ENCODE measurements at places on chromosomes 1 and 21. TPM values are rescaled to one million over a fixed set of nuclear protein-coding genes. Genes with fewer than 3 reads are reported as not detected.

- no peaks in the 10 kb centered on the region for H3K36me3 ChIP-seq
- H3K27ac ChIP-seq = no peak overlapping the region
- peaks cover 12% of the 10 kb centered on the region for H3K27me3 ChIP-seq
- DNase-seq = no peak
Observed at GRCh38 chr1:231170875-231171274, 9.0 kb downstream of the TRIM67 start.

- no peaks in the 10 kb centered on the region for H3K36me3 ChIP-seq
- no peak overlapping the region for H3K27ac ChIP-seq
- peaks cover 8% of the 10 kb centered on the region for H3K27me3 ChIP-seq
- peaks cover 6% of the 10 kb centered on the region for H3K4me1 ChIP-seq
Observed at GRCh38 chr1:15320267-15320666, 73.2 kb downstream of the FHAD1 start.

DNA sequence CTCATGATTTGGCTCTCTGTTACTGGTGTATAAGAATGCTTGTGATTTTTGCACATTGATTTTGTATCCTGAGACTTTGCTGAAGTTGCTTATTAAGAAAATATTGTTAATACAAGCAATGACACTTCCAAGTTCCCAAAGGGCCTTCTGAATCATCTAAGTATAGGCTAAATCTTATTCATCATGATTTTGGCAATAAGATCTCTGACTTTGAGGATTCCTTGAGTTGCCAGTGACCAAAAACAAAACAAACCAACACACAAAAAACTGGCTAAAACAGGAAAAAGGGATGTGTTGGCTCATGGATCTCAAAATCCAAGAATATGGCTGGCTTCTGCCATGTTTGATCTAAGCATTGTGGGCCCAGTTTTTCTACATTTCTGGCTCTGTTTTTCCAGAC, 163.4 kb downstream of the HHIPL2 start:
- no peaks in the 10 kb centered on the region for H3K4me1 ChIP-seq
- H3K36me3 ChIP-seq = no peaks in the 10 kb centered on the region
- no peak overlapping the region for H3K4me3 ChIP-seq

- no peak for DNase-seq
- peaks cover 36% of the 10 kb centered on the region for H3K4me1 ChIP-seq
- no peaks in the 10 kb centered on the region for H3K27me3 ChIP-seq
- peak overlapping the region; percentile 69 for H3K4me3 ChIP-seq
Observed at GRCh38 chr1:117365350-117366176, 1.7 kb upstream of the MAN1A2 start.

GRCh38 chr1:53446051-53446450, 13.1 kb upstream of the DMRTB1 start:
- no peak overlapping the region for H3K4me3 ChIP-seq
- no peak overlapping the region for H3K27ac ChIP-seq
- no peaks in the 10 kb centered on the region for H3K36me3 ChIP-seq
- H3K27me3 ChIP-seq = no peaks in the 10 kb centered on the region
- no peaks in the 10 kb centered on the region for H3K4me1 ChIP-seq

GRCh38 chr1:31348449-31348848, 24.4 kb downstream of the FABP3 start:
- H3K36me3 ChIP-seq = peaks cover 54% of the 10 kb centered on the region
- no peaks in the 10 kb centered on the region for H3K4me1 ChIP-seq
- no peak overlapping the region for H3K4me3 ChIP-seq
- H3K27me3 ChIP-seq = no peaks in the 10 kb centered on the region

- H3K36me3 ChIP-seq = no peaks in the 10 kb centered on the region
- H3K27ac ChIP-seq = no peak overlapping the region
- H3K27me3 ChIP-seq = peaks cover 32% of the 10 kb centered on the region
- H3K4me3 ChIP-seq = no peak overlapping the region
- no peak for DNase-seq
Observed at GRCh38 chr1:1351511-1352427, 2.6 kb upstream of the DVL1 start.

DNA sequence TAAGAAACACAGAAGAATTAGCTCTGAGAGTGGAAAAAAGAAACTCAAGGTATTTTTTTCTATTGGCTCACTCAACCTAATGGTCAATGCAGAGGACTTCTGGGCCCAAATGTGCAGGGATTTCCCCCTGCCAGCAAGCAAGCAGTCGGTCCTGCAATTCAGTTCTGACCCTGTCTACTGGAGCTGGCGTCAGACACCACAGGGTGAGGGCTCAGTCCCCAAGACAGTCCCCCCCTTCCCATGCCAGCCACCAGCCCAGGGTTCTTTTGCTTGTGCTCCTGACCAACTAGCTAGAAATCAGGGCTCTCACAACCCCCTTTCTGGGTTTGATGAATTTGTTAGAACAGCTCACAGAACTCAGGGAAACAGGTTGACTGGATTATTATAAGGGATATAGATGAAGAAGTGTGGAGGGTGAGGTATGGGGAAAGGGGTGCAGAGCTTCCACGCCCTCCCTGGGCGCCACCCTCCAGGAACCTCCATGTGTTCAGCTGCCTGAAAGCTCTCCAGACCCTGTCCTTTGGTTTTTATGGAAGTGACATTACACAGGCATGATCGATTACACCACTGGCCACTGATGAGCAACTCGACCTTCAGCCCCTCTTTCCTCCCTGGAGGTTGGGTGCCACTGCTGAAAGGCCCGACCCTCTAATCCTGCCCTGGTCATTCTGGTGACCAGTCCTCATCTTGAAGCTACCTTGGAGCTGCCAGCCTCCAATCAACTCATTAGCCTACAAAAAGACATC, 22.5 kb upstream of the PWP2 start:
- no peak for DNase-seq
- H3K27me3 ChIP-seq = no peaks in the 10 kb centered on the region
- H3K27ac ChIP-seq = peak overlapping the region; percentile 91
- H3K4me3 ChIP-seq = peak overlapping the region; percentile 41
- H3K36me3 ChIP-seq = peaks cover 75% of the 10 kb centered on the region

GRCh38 chr1:228071839-228072657, 10.5 kb upstream of the ARF1 start:
- H3K36me3 ChIP-seq = no peaks in the 10 kb centered on the region
- no peaks in the 10 kb centered on the region for H3K4me1 ChIP-seq
- DNase-seq = no peak

- no peak overlapping the region for H3K27ac ChIP-seq
- peaks cover 36% of the 10 kb centered on the region for H3K4me1 ChIP-seq
- no peaks in the 10 kb centered on the region for H3K27me3 ChIP-seq
- H3K36me3 ChIP-seq = peaks cover 27% of the 10 kb centered on the region
Observed at GRCh38 chr1:179300112-179300511, 6.5 kb downstream of the SOAT1 start.

GRCh38 chr1:2356401-2356800, 35.0 kb downstream of the MORN1 start:
- no peaks in the 10 kb centered on the region for H3K36me3 ChIP-seq
- no peak overlapping the region for H3K4me3 ChIP-seq
- H3K27me3 ChIP-seq = no peaks in the 10 kb centered on the region
- H3K4me1 ChIP-seq = no peaks in the 10 kb centered on the region
- H3K27ac ChIP-seq = no peak overlapping the region
- peak; percentile 2 for DNase-seq

The SEC16B gene
- total RNA-seq = not detected

The CYP4A22 gene
- total RNA-seq = not detected

The ADORA1 gene
- total RNA-seq = not detected

The TBX15 gene
- not detected for total RNA-seq

The ZMYND12 gene
- total RNA-seq = 0.58 TPM

Measured in CD4-positive, alpha-beta T cell (primary cell).